ENCODE measurements at places on chromosomes 3 and 15. TPM values are rescaled to one million over a fixed set of nuclear protein-coding genes. Genes with fewer than 3 reads are reported as not detected.

DNA sequence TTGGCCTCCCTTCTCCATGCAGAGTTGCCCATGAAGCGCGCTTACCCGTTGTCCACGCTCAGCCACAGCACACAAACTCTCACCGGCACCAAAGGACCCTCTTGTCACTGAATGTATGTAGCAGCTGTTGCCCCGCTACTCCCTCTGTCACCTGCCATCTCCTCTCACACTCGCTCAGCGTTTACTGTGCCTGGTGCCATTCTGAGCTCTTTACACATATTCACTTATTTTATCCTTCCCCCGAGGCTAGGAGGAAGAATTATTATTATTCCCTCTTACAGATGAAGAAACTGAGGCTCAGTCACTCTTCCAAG, 41.7 kb upstream of the PRR23E start:
- H3K27ac ChIP-seq: no peak overlapping the region
- no peaks in the 10 kb centered on the region for H3K36me3 ChIP-seq
- H3K27me3 ChIP-seq: peaks cover 2% of the 10 kb centered on the region

GRCh38 chr3:105857601-105858000, 11.2 kb downstream of the CBLB start:
- no peaks in the 10 kb centered on the region for H3K27me3 ChIP-seq
- no peak overlapping the region for H3K4me3 ChIP-seq
- no peak overlapping the region for H3K27ac ChIP-seq
- H3K4me1 ChIP-seq: peaks cover 37% of the 10 kb centered on the region

GRCh38 chr15:89814112-89814742, 425 bp downstream of the ANPEP start:
- peaks cover 4% of the 10 kb centered on the region for H3K4me1 ChIP-seq
- peaks cover 28% of the 10 kb centered on the region for H3K27me3 ChIP-seq
- H3K4me3 ChIP-seq: peak overlapping the region; percentile 26
- H3K27ac ChIP-seq: no peak overlapping the region
- H3K36me3 ChIP-seq: peaks cover 10% of the 10 kb centered on the region

DNA sequence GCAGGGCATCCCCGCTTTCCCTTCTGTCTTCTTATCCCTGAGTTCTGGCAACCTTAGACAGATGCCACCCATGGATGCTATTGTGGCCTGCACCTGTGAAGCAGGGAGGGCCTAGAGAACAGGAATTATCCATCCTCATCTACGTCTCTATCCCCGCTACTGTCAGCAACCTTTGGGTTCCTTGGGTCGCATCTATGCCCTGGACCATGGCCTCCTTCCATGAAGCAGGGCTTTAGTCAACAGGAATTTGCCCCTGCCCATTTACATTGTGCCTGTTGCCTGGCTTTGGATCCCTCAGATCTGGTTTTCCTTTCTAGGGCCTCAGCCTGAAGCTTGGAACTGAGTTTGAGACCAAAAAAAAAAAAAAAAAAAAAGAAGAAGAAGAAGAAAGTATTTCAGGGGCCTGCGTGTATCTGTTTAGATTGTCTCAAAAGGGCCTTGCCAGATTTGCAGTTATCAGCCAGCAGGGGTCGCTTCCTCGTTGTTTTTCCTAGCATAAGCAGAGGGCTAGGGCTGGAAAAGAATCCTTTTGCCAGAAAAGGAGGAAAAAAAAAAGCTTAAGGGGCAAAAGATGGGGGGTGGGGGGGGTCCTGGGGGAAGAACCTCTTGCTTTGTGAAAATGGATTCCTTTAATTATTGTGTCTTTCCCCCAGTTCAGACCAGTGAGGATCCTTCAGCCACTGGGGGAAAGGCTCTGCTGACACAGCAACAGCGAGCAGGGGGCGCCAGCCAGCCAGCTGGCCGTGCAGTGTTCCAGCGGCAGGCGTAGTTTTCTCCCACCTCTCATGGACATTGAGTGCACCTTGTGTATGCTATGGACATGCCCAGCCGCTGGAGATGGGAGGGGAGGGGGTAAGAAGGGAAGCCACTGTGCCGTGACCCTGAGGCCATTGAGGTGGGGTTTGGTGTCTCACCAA, 65.7 kb upstream of the ALDH1L1 start:
- no peaks in the 10 kb centered on the region for H3K27me3 ChIP-seq
- H3K4me3 ChIP-seq: no peak overlapping the region
- no peaks in the 10 kb centered on the region for H3K36me3 ChIP-seq
- DNase-seq: peak; percentile 44

DNA sequence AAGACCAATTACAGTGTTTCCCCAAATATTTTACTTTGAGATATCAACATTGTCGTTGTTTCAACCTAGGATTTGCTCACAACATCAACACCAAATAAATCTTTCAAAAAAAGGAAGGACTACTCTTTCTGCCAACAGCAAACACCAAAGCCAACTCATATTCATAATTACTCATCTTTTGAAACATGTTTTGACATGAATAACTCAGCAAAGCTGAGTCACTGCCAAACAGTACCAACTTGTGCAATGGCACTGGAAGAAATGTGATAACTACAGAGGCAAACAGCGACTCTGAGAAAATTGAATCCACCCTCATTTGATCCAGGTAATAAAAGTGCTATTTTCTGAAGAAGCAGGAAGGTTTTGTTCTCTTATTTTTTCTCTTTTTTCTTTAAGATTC, 67.2 kb downstream of the PEX5L start:
- DNase-seq: no peak
- no peaks in the 10 kb centered on the region for H3K36me3 ChIP-seq
- no peak overlapping the region for H3K4me3 ChIP-seq
- H3K27ac ChIP-seq: no peak overlapping the region
- H3K27me3 ChIP-seq: peaks cover 14% of the 10 kb centered on the region

- H3K27ac ChIP-seq: no peak overlapping the region
- no peaks in the 10 kb centered on the region for H3K36me3 ChIP-seq
- peaks cover 2% of the 10 kb centered on the region for H3K27me3 ChIP-seq
- no peak for DNase-seq
Observed at GRCh38 chr15:70323111-70323851, 225.6 kb upstream of the TLE3 start.

- H3K36me3 ChIP-seq: no peaks in the 10 kb centered on the region
- peaks cover 4% of the 10 kb centered on the region for H3K27me3 ChIP-seq
- no peak for DNase-seq
- H3K4me1 ChIP-seq: no peaks in the 10 kb centered on the region
- H3K4me3 ChIP-seq: no peak overlapping the region
Observed at GRCh38 chr3:139295040-139295439, 48.8 kb upstream of the MRPS22 start.

DNA sequence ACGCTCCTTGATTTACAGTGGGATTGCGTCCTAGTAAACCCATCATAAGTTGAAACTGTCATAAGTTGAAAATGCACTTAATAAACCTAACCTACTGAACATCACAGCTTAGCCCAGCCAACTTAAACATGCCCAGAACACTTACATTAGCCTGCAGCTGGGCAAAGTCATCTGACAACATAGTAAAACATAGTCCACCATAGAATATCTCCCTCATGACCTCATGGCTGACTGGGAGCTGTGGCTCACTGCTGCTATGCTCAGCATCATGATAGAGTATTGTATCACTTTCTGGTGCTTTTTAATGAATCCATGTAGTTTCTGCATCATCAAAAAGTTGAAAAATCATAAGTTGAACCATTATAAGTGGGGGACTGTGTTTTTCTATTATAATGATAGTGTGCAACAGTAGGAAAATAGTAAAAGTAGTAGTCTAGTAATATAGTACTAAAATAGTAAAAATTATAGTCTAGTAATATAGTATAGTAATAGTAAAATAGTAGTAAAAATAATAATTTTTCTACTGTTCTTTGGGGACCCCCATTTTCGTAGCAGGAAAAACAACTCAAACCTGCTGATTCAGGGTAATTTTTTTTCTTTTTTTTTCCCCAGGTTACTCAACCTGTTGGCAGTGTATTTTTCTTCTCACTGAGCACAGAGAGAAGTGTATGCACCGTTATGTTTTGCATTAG, 233.5 kb downstream of the MYRIP start:
- no peaks in the 10 kb centered on the region for H3K4me1 ChIP-seq
- H3K27ac ChIP-seq: no peak overlapping the region
- H3K4me3 ChIP-seq: no peak overlapping the region
- H3K27me3 ChIP-seq: no peaks in the 10 kb centered on the region
- no peaks in the 10 kb centered on the region for H3K36me3 ChIP-seq
- no peak for DNase-seq

GRCh38 chr3:64674591-64675076, 13.2 kb downstream of the ADAMTS9 start:
- no peaks in the 10 kb centered on the region for H3K27me3 ChIP-seq
- H3K27ac ChIP-seq: no peak overlapping the region
- no peak for DNase-seq
- no peaks in the 10 kb centered on the region for H3K36me3 ChIP-seq

DNA sequence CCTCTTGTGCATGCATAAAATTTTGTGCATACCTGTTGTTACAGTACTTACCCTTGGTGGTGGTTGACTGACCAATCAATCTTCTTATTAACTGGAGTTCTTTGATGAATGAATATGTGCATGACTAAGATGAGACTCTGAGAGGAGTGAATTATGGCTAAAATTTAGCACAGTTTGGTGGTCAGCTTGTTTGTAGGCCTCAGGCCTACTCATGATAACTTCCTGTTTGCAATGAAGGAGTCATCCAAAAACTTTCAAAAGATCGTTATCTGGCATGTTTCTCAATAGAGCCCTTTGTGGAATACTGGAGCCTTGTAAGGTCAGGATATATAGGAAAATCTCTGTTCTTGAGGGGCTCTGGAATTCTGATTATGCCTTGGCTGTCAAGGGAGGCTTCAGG, 66.5 kb downstream of the LEKR1 start:
- no peak overlapping the region for H3K27ac ChIP-seq
- no peak overlapping the region for H3K4me3 ChIP-seq
- no peaks in the 10 kb centered on the region for H3K27me3 ChIP-seq
- no peak for DNase-seq

DNA sequence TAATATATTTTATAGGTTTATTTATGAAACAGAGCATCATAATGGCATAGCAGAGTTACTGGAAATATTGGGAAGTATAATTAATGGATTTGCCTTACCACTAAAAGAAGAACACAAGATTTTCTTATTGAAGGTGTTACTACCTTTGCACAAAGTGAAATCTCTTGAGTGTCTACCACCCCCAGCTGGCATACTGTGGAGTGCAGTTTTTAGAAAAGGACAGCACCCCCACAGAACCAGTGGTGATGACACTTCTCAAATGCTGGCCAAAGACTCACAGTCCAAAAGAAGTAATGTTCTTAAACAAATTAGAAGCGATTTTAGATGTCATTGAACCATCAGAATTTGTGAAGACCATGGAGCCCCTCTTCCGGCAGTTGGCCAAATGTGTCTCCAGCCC, 58.1 kb downstream of the DNAH1 start:
- no peak overlapping the region for H3K4me3 ChIP-seq
- DNase-seq: no peak
- peaks cover 2% of the 10 kb centered on the region for H3K36me3 ChIP-seq
- no peak overlapping the region for H3K27ac ChIP-seq
- H3K4me1 ChIP-seq: peaks cover 8% of the 10 kb centered on the region
- H3K27me3 ChIP-seq: no peaks in the 10 kb centered on the region

DNA sequence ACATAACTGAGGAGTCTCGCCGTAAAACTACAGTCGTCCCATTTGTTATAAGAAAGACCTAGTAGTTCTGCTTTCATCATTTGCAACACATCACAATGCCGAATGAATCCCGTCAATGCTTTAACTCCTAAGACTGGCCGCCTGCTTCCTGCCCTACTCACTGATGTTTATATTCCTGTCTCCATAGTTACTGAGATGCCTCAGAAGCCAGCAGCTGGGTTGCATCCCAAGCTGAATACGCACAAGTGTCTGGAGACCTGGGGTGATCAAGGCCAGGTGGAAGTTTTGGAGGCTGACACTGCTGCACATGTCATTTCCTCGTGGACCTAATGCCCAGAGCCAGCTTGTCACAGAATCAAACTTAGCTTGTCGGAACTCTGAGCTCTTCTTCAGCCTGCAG, 95.2 kb upstream of the UBE2E1 start:
- H3K36me3 ChIP-seq: no peaks in the 10 kb centered on the region
- no peak overlapping the region for H3K4me3 ChIP-seq

DNA sequence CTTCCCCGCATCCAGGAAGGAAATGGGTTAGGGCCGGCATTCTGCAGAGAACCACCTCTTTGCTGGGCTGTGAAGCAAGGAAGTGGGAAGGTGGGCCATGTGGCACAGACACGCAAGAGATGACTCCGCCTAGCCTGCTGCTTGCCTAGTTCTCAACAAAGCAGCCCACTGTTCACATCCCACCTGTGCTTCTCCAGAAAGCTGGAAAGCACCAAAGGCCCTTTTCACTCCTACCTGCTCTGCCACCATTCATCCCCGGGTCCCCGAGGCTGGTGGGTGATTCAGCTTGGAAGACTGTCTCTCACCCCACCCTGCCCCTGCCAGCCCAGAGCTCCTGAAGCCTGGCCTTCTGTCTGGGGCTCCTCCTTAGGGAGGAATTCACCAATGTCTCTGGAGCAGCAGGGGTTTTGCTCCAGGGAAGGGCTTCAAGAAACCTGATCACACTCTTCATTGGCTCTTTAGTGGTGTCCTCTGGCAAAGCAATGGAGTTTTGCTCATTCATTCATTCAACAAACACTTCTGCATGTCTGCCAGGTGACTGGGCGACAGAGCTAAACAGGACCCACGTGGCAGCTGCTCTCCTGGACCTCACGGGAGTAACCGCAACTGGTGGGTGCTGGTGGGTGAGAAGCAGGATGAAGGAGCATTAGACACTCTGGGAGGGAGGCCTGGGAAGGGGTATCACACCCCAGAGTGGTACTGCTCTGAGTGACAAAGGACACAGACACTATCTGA, 145.4 kb upstream of the TLE3 start:
- DNase-seq: no peak
- H3K27ac ChIP-seq: no peak overlapping the region
- H3K27me3 ChIP-seq: no peaks in the 10 kb centered on the region
- no peaks in the 10 kb centered on the region for H3K36me3 ChIP-seq
- no peak overlapping the region for H3K4me3 ChIP-seq
- peaks cover 29% of the 10 kb centered on the region for H3K4me1 ChIP-seq

- no peaks in the 10 kb centered on the region for H3K36me3 ChIP-seq
- H3K27me3 ChIP-seq: peaks cover 10% of the 10 kb centered on the region
- H3K27ac ChIP-seq: no peak overlapping the region
- no peak overlapping the region for H3K4me3 ChIP-seq
Observed at GRCh38 chr3:159783780-159784742, 204.6 kb upstream of the IL12A start.

FRMD5 gene
- total RNA-seq: 0.31 TPM

NIT2 gene
- 65.3 TPM for total RNA-seq

ERC2 gene
- total RNA-seq: not detected

LRTM1 gene
- total RNA-seq: not detected
